ENCODE measurements at places on chromosomes 7 and 10.

GRCh38 chr7:128052404-128052803 is 21.2 kb upstream of the LRRC4 start:
- DNase-seq: no peak

DNA sequence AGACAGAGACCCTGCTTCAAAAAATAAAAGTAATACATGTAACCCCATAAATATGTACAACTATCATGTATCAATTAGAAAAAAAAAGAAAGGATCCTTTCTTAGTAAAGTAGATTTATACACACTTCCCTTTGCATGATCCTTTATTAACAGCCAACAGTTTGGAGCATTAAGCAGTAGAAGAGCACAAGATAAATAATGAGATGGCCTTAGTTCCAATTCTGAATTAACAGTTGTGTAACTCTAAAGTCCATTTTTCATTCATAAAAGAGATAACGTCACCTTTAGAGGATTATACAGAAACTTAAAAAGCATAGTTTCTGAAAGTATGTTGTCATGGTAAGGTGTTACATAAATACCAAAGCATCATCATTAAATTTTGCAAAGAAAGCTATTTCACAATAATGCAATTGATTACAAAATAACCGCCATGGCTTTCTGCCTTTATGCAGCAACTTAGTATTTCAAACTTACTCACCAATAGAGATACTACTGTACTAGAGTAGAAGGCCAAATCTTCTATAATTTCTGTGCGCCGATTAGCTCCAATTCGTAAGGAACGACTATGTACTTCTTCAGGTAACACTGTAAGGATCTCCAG is 40.3 kb downstream of the TNPO3 start:
- DNase-seq: no peak

- no peak for DNase-seq
Measured at GRCh38 chr7:103687951-103688350, 241.9 kb upstream of the SLC26A5 start.

DNA sequence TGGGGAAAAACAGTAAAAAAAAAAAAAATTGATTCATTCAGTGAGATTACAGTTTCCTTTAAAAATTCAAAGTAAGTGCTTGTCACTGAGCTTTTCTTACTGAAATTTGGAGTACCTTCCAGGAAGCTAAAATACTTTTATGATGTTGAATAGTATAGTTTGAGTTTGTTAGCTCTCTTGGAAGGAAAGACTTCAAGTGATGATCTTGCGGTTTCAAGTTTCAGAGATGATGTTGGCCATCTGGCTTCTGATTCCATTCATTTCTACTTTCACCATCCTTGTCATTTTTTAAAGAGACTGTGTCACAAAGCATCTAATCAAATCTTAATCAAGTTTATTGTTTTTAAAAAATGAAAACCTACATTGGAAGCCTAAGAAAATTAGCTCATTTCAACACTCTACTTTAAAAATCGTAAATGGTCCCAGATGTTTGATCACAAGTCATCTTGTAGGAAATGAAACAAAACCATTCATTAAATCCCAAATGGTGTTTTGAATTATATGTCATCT is 4.9 kb upstream of the HERPUD2 start:
- DNase-seq: no peak

GRCh38 chr7:155685791-155686160 is 41.3 kb downstream of the RBM33 start:
- no peak for DNase-seq

Data from amygdala (tissue), 56 donors.